Bladder microvascular endothelial cell (primary cell): ENCODE measurements at places on chromosomes 2 and 18. TPM values are rescaled to one million over a fixed set of nuclear protein-coding genes. Genes with fewer than 3 reads are reported as not detected.

BOLL gene
- not detected in 2 replicates for total RNA-seq

CRYGC gene
- total RNA-seq, result not detected in 2 replicates

RUFY4 gene
- total RNA-seq, result not detected in 2 replicates

ANO7 gene
- 0.32 and 0.76 TPM in 2 replicates for total RNA-seq

TAF4B gene
- total RNA-seq, result 1.9 and 3.4 TPM in 2 replicates

ACVR1 gene
- total RNA-seq, result 8.1 and 26.6 TPM in 2 replicates

NOTO gene
- total RNA-seq, result not detected in 2 replicates

DSC2 gene
- total RNA-seq, result 0.13 and 0.49 TPM in 2 replicates

GALM gene
- 5.0 and 8.4 TPM in 2 replicates for total RNA-seq

CCDC148 gene
- total RNA-seq, result 0.44 and 0.65 TPM in 2 replicates

NTSR2 gene
- total RNA-seq, result not detected in 2 replicates

ANKRD30B gene
- total RNA-seq, result not detected in 2 replicates

CYS1 gene
- 0.16 TPM in 1 of 2 replicates, not detected in the other for total RNA-seq

FKBP1B gene
- 9.3 and 14.6 TPM in 2 replicates for total RNA-seq

FSIP2 gene
- total RNA-seq, result under 0.01 and 0.44 TPM in 2 replicates

ERFE gene
- 0.19 and 0.65 TPM in 2 replicates for total RNA-seq

ZNF521 gene
- total RNA-seq, result 48.9 and 142 TPM in 2 replicates

GPD2 gene
- total RNA-seq, result 49.2 and 58.7 TPM in 2 replicates

AKAIN1 gene
- not detected in 2 replicates for total RNA-seq

STK16 gene
- total RNA-seq, result 16.5 and 21.8 TPM in 2 replicates

VSNL1 gene
- total RNA-seq, result not detected in 2 replicates
